IPS DF 6.9 (cell line): ENCODE measurements at places on chromosomes 5 and 9.

- no peak for DNase-seq
These were observed 65.3 kb downstream of the GADD45G start for GRCh38 chr9:89670114-89670513.

DNA sequence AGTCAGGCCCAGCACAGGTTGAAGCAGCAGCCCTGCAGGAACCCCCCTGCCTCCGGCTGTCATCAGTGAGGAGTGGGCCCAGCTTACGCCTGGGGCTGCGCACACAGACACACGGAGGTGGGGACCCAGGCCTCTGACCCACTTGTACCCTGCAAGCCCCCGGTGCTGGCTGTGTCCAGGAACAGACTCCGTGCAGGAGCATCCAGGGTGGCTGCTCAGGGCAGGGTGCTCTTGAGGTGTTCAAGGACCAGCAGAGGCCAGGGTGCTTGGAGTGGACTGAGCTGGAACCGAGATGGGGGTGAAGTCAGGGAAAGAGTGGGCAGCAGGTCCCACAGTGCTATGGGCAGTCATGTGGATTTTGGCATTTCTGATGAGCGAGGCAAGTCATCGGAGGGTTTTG lies 199.5 kb downstream of the CACNA1B start:
- no peak for DNase-seq

GRCh38 chr9:17900606-17901005 lies 321.7 kb downstream of the SH3GL2 start:
- DNase-seq, result no peak

DNA sequence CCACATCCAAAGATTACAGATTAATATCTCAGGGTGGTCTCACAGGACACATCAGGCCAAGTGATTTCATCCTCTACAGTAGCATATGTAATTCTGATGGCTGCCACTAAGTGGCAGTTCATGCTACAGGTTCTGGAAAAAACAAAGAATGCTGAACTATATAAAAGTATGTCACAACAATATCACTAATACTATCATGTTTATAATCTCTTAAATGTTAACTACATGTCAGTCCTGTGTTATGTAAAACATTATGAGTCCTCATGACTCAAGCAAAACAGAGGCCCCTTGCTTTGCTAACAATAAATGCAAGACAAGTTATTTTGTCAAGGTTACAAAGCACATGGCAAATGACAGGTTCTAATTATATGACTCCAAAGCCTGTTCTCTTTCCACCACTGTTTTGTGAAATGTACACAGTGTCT lies 233.2 kb downstream of the FBXL17 start:
- no peak for DNase-seq

GRCh38 chr9:137809040-137809576 lies 68.5 kb upstream of the CACNA1B start:
- DNase-seq, result no peak

DNA sequence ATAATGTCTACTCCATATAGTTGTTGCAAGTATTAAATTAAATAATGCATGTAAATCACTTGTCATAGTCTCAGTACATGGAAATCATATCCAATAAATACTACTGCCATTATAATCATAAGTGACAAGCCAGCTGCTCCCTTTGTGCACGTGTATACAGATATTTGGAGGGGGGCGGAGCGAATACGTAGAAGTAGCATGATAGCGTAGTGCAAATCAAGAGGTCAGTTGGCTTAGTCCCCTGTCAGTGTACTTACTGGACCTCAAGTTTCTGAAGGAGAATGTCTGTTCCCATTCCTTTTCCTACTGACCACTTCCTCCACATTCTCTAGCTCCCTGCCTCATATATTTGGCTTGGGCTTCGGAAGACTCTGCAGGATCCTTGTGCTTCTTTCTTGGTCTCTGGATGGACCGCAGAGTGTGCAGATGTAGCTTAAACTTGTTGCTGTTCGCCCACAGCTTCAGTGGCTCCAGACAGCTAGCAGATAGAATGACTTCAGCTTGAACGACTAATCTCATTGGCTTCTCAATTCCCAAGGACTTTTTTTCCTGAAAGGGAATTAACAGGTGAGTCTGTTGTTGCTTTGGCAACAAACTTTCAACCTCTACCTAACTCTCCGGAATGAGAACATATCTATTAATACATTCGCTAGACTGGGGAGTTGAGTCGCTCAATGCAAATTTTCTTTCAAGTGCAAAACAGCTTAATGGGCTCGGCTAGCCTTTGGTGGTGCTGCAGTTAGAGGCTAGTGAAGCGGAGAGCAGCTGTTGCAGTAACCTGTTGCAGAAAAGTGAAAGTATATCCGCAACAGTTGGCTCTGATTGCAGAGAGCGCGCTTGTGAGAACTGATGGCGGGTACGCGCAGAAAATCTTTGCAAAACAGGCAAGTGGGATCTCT lies at the start of gene PCDHB1:
Gene PCDHB1 (plus strand): TSS at position 753 of the 899 bp plus-strand sequence. CDS start 97 bp downstream, at position 850.
- no peak for DNase-seq

DNA sequence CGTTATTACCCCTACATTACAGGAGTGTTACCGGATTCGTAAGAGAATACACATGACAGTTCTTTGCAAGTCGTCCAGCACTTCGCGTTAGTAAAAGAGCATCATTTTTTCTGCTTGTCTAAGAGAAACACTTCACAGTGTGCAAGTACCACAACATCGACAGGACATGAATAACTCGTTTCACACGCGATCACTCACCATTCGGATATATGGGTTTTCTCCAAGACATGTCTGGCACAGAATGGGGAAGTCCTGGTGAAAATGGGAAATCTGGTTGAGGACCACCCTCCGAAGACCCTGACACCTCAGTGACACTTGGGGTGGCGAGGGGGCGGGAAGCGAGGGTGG lies 642 bp downstream of the RBM22 start:
- no peak for DNase-seq

DNA sequence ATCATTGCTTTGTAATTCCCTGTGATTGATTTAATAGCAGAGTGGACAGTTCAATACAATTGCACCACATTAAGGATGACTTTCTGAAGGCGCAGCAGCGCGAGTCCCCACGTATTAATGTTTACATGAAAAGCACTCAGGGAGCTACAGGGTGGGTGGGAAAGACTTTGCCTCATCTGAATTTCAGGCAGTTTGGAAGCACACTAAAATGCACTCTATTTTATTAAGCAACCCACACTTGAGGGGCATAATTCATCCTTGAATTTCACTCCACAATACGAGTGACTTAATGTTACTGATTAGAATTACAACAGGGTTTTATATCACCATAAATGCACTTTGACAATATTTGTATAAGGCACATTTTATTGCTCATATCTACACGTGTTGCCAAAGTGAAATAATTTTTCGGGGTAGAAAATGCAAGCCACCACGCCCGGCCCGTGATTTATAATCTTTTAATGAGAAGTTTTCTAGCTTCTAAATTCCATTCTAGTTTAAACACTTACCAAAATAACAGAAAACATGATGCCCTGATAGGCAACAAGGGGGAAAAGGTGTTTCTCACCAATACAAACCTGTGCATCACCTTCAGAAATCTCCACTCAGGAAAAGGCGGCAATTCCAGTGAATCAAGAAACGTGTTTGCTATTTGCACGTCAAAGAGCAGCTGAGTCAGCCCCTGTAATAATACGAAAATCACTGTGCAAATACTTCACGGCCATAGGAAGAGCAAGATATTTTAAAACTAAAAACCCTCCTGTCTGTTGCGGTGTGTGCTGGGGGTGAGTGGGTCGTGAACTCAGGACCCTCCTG lies 40.5 kb downstream of the IRX4 start:
- DNase-seq, result no peak

- no peak for DNase-seq
These were observed 145.7 kb upstream of the KLF4 start for GRCh38 chr9:107635101-107635802.

DNA sequence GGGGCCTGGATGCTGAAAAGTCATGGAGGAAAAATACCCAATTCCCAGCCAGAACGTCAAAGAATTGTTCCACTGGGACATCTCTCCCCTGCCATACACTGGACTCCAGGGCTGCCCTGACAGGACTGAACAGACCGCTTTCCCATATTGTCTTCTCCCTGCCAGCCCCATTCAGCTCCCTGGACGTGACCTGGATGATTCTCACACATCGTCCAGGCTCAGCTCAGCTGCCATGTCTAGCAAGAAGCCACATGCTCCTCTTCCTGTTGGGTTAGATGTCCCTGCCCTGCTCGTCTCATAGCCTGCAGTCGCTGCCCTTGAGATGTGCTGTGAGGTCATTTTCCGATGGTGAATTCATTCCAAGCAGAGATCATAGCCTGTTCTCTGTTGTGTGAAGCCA lies 37.4 kb downstream of the FOXI1 start:
- no peak for DNase-seq

DNA sequence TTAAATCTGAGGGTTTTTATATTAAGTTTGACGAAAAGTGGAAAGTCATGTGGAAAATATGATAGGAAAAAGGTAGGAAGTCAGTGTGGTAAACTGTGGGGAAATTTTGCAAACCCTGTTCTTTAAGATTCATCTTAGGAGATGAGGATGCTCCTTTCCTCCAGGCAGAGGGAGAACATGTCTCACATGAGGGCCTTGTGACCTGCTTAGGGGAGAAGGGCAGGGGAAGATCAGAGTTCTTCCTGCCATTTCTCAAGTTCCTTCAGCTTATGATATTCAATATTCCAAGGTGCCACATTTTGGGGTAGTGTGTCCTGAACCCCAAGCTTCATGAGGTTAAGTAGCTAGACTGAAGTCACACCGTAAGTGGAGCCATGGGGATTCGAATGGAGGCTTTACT lies 53.7 kb downstream of the MAPKAP1 start:
- no peak for DNase-seq

DNA sequence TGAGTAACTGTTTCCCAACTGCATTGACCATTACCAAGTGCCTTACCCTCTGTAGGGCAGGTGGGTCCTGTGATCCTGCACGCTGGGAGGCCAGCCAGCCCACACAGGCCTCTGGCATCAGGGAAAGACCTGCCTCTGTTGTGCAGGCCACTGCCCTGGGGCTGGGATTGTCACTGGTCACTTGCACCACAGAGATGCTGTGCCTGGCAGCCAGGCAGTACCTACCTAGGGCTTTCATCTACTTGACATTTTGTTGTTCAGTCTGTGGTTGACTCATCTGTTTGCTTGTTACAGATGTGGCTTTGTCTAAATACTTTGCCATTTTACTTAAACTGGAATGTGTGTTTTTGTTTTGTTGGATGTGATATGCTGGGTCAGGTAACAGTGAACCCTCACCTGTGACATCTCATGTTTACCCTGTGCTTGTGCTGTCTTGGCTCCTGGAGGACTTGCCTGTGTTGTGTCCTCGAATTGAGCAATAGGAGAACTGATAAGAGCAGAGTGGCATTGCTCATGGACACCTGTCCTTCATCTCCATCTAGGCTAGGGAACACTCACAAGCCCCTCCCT lies 32.8 kb downstream of the SECISBP2 start:
- DNase-seq, result no peak

DNA sequence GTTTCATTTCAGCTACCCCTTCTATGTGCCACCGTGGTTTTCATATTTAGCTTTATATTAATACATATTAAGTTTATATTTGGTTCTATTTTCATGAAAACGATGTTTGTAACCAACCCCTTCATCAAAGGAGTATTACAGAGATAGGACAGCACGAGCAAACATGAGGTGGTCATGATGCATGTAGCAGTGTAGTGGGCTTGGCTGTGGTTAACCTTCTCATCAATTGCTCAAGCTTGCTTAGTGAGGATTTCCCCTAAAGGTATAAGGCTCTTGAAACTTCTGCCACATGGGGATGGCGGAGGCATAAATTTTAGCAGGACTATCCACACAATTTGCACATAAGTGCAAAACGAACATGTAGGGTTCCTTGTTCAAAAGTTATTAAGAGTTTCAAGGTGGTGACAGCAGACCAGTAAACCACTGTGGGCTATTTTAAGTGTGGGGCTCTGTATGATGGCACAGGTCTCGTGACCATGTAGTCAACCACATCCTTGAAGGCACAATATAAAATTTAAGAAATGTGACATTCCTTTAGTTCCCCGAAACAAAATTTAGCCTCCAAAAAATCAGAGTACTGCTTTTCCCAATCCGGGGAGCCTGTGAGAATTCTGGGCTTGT lies 24.8 kb downstream of the TMEM174 start:
- DNase-seq, result no peak

DNA sequence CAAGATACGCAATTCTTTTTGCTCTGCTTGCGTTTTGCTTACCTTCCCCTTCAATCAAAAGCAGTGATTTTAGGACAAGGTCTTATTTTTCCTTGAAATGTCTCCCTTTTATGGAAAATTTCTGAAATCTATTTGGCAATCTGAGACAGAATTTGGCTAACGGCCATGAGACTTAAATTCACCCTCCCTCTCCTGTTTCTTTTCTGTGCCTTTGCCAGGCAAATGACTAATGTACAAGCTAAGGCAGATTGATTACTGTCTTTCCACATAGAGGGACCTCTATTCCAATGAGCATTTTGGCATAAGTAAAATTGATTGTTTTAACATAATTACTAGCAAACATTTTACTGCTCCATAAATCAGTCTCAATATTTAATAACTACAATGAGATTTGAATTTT lies 31.7 kb downstream of the FAM81B start:
- DNase-seq, result no peak

GRCh38 chr5:148454576-148454975 lies 70.8 kb downstream of the FBXO38 start:
- no peak for DNase-seq

- no peak for DNase-seq
These were observed 182.9 kb upstream of the TNC start for GRCh38 chr9:115300874-115301273.

- DNase-seq, result no peak
These were observed 135.1 kb downstream of the RPS23 start for GRCh38 chr5:82142928-82143577.

GRCh38 chr5:163410505-163410904 lies 26.9 kb upstream of the CCNG1 start:
- no peak for DNase-seq

DNA sequence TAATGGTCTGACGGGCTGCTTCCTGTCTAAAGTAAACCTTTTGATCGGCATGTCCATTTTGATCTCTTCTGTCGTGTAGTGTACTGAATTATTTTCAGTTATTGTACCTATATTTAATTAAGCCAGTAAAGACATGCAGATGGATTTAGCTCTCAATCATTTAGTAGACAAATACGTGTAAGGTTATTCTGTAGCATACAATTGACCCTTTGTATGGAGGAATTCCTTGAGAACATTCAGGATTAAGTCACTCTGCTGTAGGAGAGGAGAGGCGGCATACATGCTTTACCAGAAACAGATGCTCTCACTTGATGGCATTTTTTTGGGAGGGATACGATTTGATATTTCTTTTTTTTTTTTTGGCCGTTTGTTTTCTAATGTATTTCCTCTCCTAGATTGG lies 141.0 kb downstream of the PBX3 start:
- no peak for DNase-seq

DNA sequence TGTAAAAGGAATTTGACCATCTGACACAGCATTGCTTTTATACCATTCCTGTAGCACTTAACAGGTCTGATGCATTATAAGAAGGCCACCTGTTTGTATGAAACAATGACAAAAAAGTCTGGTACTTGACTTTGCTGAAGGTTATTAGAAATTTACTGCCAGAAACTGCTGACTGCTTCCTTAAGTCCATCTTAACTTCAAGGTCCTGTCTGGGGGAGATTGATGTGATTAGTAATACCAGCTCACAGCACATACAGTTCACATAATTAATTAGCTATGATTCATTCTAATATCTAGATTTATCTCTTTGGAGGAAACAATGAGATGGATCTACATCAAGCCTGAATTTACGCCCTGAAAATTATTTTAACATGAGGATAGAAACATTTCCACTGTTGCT lies 49.6 kb upstream of the TEK start:
- no peak for DNase-seq
